ENCODE measurements at places on chromosomes 5 and 9.
A peak's percentile ranks its signal among the peaks of the same experiment; 100 is the strongest.

DNA sequence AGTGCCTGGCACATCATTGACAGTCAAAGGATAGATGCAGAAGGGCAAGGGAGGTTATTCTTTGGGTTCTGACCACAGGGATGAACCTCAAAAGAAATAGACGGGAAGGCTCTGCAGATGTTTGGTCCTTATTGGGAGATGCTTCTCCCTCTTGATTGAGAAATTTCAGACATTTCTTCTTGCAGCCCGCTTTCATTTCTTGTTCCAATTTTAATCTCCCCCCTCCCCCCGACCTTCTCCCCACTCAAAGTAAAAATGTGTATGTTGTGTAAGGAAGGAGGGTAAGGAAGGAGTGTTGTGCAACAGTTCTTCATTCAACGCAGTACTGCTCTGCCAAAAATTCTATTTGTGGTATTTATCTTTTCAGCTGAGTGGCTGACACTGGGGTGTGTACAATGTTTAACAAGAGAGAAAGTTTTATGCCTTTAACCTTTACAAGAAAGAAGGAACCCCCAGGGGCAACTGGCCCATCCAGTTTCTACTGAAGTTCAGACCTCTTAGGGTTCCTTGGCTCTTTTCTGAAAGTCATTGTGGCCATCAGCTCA is 46.3 kb upstream of the TNFSF15 start:
- DNase-seq: peak; percentile 93

- DNase-seq: no peak
Measured at GRCh38 chr5:141211-141610, 49.2 kb downstream of the PLEKHG4B start.

- no peak for DNase-seq
Measured at GRCh38 chr5:145586661-145587307, 248.4 kb downstream of the PRELID2 start.

GRCh38 chr9:113875459-113876150 is 504 bp upstream of the ZNF618 start:
- DNase-seq: peak; percentile 56

- DNase-seq: no peak
Measured at GRCh38 chr5:8831251-8831650, 714.6 kb downstream of the SEMA5A start.

GRCh38 chr9:35164711-35165110 is 2.9 kb downstream of the UNC13B start:
- peak; percentile 5 for DNase-seq

DNA sequence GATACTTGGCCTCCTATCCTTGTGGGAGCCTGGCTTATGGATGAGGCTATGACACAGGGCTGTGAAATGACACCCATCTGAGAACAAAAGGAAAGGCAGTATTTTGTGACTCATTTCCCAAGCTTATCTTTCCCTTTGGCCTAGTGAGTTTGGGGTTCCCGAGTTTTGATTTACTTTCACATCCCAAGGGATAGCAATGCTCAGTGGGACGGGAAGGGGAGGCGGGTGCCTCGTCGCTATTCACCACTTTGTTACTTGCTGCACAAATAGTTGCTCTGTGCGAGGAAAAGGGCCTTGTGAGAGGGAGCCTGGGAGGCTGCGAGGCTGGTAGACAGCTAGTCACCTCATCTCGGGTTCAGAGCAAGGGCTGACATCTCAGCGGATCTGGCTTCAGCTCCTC is 59.1 kb upstream of the ENTREP1 start:
- DNase-seq: no peak

- no peak for DNase-seq
Measured at GRCh38 chr9:119544492-119544891, 175.3 kb upstream of the BRINP1 start.
